ENCODE measurements at places on chromosomes 2 and 18.

DNA sequence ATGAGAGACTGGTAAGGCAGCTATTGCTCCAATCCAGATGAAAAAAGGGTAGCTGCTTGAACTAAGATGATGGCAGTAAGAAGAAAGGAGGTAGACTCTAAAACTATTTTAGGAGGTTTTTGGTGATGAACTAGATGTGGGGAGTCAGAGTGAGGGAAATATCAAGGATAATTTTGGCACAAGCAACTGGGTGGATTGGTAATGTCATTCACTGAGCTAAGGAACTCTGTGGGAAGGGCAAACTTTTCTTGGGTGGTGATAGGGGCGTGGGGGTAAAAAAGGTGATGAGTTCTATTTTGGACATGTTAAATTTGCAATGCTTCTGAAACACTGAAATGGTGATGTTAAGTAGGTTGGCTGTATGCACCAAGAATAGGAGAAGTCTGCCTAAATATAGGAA, 19.3 kb downstream of the PAIP2B start:
- DNase-seq = no peak

- DNase-seq = no peak
Observed at GRCh38 chr18:3216987-3217386, 2.8 kb downstream of the MYOM1 start.

DNA sequence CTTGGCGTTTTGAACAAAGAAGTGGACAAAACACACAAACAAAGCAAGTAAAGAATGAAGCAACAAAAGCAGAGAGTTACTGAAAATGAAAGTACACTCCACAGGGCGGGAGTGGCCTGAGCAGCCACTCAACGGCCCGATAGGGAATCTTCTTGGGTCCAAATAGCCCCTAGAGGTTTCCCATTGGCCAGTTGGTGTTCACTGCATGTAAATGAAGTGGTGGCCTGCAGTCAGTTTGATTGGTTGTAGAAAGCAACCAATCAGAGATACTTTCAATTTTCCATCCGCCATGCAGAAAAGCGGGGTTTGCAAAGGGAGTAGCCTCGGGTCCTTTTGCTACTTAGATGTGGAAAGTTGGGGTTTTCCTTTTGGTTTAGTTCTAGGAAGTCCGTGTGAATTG, 31.6 kb downstream of the CYBRD1 start:
- no peak for DNase-seq

GRCh38 chr2:95342556-95343320, 45.6 kb downstream of the KCNIP3 start:
- DNase-seq = no peak

GRCh38 chr2:5067816-5068215, 624.4 kb upstream of the SOX11 start:
- DNase-seq = peak; percentile 9

DNA sequence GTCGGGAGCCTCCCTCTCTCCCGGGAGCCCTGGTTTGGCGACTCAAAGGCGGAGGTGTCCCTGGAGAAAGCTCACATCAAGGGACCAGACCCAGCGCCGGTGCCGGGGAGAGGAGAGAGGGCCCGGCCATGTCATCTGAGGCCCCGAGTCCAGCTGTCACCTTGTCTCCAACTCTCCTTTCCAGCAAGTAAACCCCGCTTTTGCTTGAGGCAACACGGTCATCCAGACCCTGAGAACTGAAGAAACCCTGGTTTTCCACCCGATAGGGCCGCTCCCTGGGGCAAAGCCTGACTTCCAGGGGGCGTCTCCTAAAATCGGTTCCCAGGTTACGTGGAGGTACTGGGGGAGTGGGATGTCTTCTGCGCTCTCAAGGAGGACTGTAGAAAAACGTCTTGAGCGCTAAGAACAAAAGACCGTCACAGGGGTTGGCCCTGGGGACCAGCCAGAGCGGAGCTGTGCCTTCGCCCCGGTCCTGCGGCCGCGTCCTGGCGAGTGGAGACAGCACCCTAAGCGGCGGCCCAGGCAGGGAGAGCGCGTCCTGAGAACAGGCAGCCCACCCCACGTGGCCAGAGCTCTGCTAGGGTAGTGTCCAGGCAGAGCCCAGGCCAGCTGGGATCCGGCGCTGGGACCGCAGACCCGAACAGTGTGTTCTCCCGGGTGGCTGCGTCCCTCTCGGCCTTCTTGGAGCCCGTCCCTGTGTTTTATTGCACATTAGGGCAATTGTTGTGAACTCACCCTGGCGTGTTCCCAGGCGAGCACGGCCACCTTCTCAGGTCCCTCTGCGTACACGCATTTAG, 55.7 kb downstream of the TMEM18 start:
- DNase-seq = no peak

GRCh38 chr2:199902486-199903110, 8.5 kb upstream of the C2orf69 start:
- DNase-seq = no peak

DNA sequence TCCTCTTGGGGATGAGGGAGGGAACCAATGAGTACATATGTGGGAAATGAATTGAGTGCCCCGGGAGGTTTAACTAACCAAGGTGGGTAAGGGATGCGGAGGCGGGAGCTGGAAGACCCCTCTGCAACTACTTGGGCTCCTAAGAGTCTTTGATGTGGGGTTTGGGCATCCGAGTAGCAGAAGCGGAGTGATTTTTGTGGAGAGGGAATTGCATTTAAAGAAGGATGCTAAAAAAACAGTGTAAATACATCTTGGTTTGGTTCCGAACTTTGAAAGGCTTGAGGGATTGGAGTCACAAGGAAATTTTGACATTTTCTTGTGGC, 215.7 kb downstream of the MCFD2 start:
- DNase-seq = no peak

GRCh38 chr2:231461516-231461971, 2.7 kb downstream of the NCL start:
- DNase-seq = no peak

DNA sequence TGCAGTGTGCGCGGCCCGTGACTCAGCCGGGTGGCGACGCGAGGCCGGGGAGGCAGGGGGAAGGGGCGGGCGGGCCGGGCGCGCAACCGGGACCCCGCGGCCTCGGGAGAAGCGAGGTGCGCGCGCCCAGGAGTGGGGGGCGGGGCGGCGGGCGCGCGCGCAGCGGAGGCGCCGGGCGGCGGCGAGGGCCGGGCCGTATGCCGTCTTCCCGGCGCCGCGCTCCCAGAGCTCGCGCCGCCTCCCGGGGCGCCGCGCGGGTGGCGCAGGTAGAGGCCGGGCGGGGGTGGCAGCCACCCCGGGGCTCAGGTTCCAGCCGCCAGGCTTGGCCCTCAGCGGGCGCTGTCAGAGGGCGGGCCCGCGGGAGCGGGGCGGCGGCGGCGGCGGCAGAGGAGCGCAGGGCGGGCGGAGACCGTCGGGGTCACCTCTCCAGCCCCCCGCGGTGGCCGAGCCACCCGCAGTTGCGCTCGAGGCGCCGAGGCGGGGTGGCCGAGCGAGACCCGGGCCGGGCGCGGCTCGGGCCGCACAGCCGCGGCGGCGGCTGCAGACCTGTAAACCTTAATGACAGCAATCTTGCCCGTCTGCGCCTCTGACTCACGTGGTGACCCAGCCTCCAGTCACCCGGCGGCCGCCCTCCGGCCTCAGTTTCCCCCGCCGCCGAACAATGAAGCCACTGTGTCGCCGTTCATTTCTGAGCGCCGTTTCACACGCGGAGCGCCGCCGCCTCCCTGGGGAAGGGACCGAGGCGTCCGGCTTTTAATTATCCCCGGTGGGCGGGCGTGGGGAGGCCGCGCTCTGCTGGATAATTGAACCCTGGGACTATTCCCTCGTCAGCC, 25.3 kb upstream of the SMAD7 start:
- DNase-seq = peak; percentile 53

- no peak for DNase-seq
Observed at GRCh38 chr18:55587418-55588110, 428 bp downstream of the TCF4 start.

DNA sequence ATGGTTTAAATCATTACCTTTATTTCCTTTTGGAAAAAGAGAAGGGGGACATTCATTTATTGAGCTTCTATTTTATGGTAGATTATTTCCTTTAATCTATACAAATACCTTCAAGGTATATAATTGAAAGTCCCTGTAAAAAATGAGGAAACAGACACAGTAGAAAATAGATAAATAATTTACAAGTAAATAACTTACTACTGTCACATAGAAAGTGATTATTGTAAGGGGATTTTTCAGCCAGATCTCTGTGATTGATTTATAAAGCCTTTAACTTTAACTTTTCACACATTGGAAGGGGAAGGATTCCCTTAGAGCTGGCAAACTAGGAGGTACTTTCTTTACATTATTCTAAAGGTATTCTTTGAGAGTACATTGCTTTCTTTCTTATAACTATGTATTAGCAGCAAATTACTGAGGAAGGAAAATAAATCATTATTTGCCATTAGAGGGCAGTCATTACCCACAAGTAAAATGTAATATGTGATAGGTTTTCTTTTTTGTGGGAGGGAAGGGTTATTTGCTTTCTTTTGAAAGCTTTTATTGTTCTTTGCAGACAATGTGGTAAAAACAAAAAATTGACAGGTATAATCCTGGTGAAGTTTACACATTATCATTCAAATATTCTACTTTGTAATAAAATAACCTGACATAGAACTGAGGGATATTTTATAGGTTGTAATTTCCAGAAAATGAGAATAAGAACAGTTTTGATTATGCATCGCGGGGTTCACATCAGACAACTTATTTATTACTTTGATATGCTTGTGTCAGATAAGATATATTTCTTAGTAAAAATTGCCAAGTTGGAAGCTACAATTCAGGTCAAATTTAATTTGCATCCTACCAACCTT, 24.8 kb upstream of the RPE start:
- DNase-seq = peak; percentile 61

- DNase-seq = no peak
Observed at GRCh38 chr2:215431778-215432758, 3.8 kb downstream of the FN1 start.

- no peak for DNase-seq
Observed at GRCh38 chr2:15160201-15160991, 400.7 kb downstream of the NBAS start.

DNA sequence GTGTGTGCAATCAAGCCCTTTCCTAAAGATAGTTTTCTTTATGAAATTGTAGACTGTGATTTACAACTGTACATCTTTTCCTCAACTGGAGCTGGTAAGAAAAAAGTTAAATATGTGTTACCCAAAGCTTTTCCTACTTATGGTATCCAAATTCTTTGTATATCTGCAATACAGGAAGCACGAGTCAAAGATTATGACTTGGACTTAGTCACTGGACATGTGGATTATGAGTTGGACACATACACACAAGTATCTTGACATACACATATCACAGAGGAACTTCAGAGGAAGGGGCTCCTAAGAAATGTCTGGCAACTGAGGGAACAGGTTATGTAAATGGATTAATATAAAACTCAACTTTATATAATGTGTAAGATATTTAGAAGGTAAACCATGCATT, 35.2 kb downstream of the PRELID3A start:
- no peak for DNase-seq

DNA sequence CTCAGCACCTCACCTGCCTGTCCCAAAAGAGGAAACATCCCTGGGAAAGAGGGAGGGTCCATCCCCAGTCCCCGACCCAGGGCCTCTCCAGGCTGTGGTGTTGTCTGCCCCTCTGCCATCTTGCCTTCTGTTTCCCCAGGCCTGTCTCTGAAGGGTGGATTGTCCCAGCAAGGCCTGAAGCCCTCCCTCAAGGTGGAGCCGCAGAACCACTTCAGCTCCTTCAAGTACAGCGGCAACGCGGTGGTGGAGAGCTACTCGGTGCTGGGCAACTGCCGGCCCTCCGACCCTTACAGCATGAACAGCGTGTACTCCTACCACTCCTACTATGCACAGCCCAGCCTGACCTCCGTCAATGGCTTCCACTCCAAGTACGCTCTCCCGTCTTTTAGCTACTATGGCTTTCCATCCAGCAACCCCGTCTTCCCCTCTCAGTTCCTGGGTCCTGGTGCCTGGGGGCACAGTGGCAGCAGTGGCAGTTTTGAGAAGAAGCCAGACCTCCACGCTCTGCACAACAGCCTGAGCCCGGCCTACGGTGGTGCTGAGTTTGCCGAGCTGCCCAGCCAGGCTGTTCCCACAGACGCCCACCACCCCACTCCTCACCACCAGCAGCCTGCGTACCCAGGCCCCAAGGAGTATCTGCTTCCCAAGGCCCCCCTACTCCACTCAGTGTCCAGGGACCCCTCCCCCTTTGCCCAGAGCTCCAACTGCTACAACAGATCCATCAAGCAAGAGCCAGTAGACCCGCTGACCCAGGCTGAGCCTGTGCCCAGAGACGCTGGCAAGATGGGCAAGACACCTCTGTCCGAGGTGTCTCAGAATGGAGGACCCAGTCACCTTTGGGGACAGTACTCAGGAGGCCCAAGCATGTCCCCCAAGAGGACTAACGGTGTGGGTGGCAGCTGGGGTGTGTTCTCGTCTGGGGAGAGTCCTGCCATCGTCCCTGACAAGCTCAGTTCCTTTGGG, 47.2 kb downstream of the BOLA3 start:
- no peak for DNase-seq

GRCh38 chr2:178241844-178242551, 47.7 kb downstream of the OSBPL6 start:
- peak; percentile 51 for DNase-seq

DNA sequence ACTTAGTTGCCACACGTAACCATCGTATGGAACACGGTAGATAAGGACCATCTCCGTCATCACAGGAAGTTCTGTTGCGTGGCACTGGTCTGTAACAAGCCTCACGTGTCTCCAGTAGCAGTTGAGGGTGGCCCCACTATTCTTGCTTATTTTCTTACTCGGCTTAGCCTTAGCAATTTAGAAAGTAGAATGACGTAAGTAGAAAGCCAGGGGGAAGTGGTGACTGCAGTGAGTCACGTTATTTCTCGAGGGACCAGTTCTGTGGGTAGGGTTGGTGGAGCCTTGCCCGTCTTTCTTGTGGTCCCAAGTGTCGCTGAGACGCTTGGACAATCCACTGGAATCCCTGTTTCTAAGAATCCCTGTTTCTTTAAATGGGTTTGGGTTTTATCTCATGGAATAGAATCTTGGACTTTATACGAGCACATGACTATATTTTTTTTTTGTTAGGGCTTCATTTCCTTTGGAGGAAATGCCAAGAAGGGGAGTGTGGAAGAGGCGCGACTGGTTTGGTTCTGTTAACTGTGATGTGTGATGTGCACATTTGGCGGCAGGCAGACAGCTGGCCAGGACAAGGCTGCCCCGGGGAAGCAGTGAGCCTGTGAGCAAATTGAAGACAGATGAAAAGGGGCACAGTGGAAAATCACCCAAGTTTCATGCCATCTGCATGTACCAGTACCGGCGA, 96.2 kb downstream of the CABLES1 start:
- DNase-seq = no peak

GRCh38 chr2:19218166-19218565, 140.3 kb downstream of the OSR1 start:
- DNase-seq = no peak

DNA sequence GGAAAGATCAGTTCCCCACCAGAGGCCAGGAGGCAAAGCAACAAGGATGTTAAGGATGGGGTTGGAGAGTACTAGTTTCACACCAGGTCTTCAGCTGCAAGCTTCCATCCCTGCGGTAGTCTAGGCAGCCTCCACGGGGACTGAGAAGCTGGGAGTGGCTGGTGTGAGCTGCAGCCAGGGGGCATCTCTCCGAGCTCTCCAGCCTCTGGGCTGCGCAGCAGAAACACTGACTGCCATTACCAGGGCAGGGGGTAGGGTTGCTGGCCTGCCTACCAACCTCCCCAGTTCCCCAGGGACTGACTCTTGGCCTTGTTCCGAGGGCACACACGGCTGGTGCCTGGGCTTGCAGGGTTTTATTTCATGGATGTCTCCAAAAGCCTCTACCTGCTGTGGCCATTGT, 15.9 kb downstream of the GATA6 start:
- DNase-seq = no peak

- DNase-seq = no peak
Observed at GRCh38 chr2:174773215-174773614, 8.9 kb upstream of the CHRNA1 start.
